Activated naive CD4-positive, alpha-beta T cell treated with Interleukin-2 at 50 U/mL for 16 hours (primary cell): ENCODE measurements at places on chromosomes 7 and 10.
A peak's percentile ranks its signal among the peaks of the same experiment; 100 is the strongest.

- no peak for DNase-seq
Measured at GRCh38 chr10:24008164-24009091, 200.5 kb upstream of the KIAA1217 start.

DNA sequence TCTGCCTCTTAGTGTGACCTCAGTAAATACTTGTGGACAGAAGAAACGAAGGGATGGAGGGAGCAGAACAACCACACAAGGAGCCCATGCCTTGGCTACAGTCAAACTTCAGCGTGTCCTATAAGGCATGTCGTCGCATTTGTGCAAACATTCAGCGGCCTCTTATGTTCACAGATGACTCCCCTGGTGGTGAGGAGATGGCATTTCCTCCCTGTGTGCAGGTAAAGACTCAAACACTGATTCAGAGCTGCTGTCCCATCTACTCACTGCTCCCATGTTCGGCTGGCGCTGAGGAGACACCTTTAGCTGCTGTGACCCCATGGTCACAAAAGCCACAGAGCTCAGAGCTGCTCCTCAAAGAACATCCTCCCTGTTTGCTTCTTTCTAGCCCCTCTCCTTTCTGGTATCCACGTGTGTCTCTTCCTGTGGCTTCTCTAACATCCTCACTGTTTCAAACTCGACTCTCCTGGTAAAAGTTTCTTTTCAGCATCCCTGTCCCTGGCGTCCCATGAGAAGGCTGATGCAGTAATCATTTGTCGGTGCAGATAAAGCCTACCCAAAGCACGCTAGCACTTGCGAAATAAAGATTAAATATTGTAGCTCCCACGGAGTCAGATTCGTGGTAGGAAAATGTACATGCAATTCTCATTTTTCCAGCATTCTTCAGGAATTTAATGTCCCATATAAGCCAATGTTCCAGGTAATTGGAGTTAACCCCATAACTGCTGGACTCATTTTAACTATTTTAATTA, 124.9 kb upstream of the NEBL start:
- no peak for DNase-seq

- DNase-seq: no peak
Measured at GRCh38 chr10:52864201-52865106, 91.9 kb upstream of the MBL2 start.

- peak; percentile 65 for DNase-seq
Measured at GRCh38 chr7:3028071-3028757, 15.5 kb downstream of the CARD11 start.

DNA sequence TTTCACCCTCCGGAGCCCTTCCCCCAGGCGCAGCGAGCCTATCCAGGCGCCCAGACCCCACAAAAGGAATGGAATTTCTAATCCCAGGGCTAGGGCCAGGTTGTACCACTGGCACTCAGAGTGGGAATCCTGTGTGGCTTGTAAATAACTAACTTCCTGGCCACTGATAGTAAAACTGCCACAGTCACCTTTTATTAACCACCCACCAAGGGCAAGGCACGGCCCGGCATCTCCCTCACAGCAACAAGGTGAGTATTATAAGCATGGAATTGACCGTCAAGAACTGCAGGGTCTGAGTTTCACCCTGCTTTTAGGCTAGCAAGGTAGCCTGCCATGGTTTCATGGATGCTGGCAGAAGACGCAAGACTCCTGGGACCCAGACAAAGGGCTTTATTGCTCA, 51.1 kb downstream of the SPOCK2 start:
- DNase-seq: no peak

DNA sequence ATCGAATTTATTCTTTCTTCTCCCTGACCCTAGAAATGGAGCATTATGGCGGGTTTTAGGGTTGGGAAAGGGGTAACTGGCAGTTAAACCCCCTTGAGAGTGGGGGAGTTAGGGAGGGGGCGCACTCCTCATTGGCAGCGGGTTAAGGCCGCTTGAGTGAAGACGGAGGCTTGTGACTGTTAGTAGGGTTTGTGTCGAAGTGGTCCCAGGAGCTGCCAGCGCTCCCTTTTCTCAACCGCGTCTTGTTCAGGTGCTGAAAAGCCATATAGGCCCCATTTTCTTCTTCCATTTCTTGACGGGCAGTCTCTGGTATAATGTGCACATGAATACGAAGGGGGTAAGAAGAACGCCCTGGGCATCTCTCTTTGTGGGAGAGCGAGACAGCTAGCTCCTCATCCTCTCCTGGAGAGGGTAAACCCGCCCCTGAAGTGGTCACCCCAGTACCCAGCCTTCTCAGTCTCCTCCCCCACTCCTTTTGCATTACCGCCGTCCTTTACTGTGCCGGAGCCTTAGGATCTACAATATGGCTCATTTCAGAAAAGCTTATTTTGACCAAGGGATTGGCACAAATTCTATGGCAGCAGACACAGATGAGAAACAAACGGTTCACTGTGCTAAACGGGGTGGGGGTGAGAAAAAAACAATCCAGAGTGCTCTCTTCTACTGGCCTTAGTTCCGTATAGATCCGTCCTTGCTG, 836 bp downstream of the KMT2E start:
- peak; percentile 59 for DNase-seq

- no peak for DNase-seq
Measured at GRCh38 chr7:22872096-22872807, 49.6 kb upstream of the TOMM7 start.

DNA sequence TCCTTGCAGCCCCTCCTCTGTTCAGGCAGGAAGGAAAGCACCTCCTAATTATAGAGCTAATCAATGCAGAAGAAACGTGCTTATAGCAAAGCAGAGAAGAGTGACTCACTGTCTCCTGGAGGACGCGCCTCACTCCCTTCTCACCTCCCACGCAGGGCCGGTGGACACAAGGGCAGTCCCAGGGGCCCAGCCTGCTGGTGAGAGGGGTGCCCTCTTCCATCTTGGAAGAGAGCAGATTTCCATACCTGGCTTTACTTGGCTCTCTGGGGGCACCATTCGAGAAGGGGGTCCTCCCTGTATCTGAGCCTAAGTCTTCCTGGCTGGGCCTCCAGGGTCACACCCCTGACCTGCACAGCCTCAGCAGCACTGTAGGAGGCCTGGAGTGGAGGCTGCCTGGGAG, 55.8 kb downstream of the RASGEF1A start:
- no peak for DNase-seq

GRCh38 chr7:105815576-105815975, 60.8 kb downstream of the ATXN7L1 start:
- no peak for DNase-seq

DNA sequence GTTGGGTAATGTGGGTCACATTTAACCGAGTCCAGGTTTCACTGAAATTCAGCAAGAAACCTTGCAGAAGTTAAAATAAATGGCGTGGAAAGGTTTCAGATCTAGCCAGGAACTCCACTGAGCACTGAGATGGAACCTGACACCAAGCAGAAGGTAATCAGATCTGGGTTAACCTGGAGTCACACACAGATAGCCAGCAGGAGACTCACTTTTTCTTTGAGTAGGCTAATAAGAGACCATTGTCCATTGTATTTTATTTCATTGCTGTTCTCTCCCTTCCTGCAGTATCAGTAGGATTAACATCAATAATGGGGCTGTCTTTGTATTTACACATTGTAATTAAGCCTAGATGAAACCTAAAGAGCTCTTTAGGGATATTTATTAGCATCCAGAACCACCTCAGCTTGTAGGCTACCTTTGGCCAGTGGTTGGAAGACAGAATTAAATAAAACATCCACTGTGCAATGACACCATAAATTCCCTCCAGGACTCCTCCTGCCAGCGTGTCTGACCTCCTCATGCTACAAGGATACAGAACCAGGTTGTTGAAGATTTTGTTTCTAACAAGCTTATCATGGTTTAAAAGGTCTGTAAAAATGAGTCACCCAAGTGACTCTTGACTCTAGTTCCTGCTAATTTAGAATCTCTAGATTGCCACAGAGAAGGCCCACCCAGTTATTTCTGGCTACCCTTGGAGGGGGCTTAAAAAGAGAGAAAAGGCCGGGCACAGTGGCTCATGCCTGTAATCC, 151.1 kb downstream of the SORCS1 start:
- no peak for DNase-seq

GRCh38 chr7:40546616-40547501, 412.1 kb downstream of the SUGCT start:
- DNase-seq: no peak

GRCh38 chr10:122642726-122643605, 56.7 kb downstream of the C10orf120 start:
- DNase-seq: no peak

GRCh38 chr10:117500456-117500855, 42.1 kb upstream of the EMX2 start:
- DNase-seq: no peak

GRCh38 chr7:102991077-102991539, 78.3 kb downstream of the LRRC17 start:
- DNase-seq: no peak

DNA sequence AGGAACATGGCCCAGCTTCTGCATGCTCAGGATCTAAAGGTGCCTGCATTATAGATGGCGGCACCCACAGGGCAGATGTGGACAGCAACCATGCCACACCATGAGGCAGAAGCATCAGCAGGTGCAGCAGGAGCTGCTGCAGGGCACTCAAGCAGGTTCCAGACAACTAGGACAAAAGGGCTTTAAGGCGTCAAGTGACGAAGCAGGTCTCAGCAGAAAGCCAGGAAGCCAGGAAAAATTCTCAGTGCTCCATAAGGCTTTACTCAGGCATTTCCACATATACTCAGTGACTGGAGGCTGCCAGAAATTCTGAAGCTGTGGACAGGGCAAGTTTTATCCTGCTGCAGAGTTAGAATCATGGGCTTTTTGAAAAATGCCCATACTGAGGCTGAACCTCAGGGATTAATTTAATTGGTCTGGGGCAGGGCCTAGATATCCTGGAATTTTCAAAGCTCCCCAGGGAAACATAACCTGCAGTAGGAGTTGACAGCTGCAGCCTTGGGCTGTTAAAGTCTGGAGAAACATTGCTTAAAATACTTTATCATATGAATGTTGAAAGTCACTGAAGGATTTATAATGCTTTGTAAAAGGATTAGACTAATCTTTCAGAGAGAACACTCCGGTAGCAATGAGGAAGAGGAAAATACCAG, 68.1 kb upstream of the RNF148 start:
- no peak for DNase-seq

- DNase-seq: no peak
Measured at GRCh38 chr7:72244826-72245398, 167.2 kb downstream of the CALN1 start.

DNA sequence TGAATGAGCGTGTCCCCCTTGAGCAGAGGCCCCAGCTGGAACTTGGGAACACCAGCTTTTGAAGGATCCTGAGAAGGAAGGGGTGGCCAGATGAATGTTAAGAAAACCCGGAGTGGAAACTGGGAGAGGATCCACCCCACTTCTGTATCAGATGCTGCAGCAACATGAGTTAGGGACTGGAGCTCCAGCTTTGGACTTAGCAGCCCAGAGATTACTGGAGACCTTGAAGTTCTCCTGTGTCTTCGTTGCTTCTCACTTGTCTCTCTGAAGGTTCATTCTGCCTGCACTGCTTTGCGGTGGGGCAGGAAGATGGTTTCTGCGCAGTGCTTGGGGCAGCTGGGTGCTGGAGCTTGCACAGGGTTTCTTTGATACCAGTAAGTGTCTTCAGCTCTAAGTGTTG, 9.3 kb downstream of the TMEM248 start:
- no peak for DNase-seq

DNA sequence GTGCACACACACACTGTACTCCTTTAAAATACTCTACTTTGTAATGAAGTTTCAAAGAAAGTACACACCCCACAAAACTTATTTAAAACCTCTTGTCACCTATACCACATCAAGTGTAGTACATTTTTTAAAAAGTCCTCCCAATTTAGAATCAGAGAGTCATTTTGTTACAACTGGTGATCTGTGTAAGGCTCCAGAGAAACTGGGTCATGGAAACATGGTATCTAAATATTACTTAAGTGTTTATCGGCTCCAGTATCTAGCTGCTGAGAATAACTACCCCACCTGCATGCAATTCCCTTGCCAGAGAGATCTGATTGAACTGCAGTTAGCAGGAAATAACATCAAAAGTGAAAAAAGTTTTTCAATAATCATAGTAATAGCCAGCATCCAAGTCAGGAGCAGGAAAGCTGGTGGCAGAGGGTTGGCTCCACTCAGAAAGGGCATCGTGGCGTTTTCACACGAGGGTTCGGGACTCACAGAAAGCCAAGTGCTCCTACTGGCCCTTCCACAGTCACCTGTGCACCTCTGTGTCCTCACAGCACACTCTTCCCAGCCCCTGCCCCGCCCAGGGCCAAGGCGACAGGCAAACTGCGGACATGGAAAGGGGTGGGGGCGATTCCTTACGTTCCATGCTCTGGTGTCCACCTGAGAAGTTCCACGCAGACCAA, 6.5 kb downstream of the RGS10 start:
- DNase-seq: no peak

- no peak for DNase-seq
Measured at GRCh38 chr7:25384788-25385505, 156.7 kb upstream of the NPVF start.

DNA sequence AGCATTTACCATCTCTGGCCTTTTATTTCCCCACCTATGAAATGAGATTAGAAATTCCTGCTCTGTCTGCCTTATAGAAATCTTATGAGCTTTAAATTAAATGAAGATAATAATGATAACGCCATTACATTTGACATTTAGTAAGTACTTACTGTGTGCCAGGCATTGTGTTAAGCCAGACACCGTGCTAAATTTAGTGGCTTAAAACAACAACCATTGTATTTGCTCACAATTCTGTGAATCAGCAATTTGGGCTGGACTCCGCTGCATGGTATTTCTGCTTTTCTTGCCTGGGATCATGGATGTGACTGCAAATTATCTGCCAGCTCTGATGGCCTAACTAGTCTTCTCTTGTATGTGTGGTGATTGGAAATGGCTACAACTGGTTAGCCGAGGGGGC, 56.4 kb upstream of the CCDC6 start:
- no peak for DNase-seq

DNA sequence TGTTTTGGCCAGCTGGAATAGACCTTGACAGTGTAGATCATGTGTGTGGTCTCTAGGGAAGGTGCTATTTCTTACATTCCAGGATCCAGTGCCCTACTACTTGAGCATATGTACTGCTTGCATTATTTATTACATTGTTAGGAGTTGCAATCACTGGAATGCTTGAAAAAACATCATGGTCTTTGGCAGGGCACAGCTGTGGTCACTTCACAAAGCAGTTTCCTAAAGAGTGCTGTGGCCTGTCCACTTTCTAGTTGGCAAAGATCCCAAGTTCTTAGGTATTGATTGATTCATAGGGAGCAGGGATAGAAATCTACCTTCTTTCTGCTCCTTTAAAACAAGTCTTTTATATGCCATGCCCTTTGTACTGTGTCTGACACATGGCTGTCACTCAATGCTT, 4.6 kb downstream of the C7orf25 start:
- DNase-seq: no peak
